ENCODE measurements at places on chromosomes 5 and 9. TPM values are rescaled to one million over a fixed set of nuclear protein-coding genes. Genes with fewer than 3 reads are reported as not detected.

GRCh38 chr5:161410640-161411039, 135.9 kb downstream of the GABRB2 start:
- no peaks in the 10 kb centered on the region for H3K36me3 ChIP-seq
- no peaks in the 10 kb centered on the region for H3K27me3 ChIP-seq
- no peak for DNase-seq
- H3K4me1 ChIP-seq = no peaks in the 10 kb centered on the region
- H3K4me3 ChIP-seq = no peak overlapping the region

DNA sequence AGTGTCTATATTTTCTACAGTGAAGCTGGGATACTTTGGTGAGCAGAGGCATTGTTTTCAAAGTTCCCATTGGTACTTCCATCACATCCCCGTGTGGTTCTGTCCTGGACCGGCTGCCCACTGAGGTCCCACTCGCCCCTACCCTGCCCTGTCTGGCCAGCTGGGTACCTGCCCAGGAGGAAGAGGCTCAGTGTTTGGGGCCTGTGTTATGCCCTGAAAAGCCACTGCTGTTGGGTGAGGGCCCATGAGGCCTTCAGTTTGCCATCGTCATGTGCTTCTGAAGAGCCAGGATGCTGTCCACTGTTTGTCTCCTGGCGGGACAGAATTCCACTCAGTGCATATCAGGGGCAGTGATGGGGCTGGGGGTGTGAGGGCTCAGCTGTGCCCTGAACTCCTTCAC, 2.6 kb upstream of the CEP72 start:
- H3K4me3 ChIP-seq = no peak overlapping the region
- H3K4me1 ChIP-seq = peaks cover 24% of the 10 kb centered on the region
- no peak overlapping the region for H3K27ac ChIP-seq
- no peak for DNase-seq

Gene GRXCR2
- not detected for total RNA-seq

DNA sequence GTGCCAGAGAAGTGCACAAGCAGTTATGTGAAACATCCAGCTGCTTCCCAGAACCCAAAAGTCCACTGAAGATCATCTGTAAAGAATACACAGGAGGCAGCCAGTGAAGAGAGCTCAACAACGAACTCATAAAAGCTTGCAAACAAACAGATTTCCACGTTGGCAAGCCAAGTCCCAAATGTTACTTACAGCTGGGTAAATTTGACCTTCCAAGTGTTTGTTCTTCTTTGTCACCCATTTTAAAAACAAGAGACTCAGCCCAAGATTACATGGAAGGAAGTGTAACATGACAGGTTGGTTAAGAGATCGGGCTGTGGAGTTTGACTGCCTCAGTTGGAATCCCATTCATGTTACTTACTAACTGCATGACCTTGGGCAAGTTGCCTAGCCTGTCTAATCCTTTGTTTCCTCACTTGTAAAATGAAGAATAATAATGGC, 174.9 kb upstream of the PAPPA start:
- H3K4me1 ChIP-seq = no peaks in the 10 kb centered on the region
- H3K27me3 ChIP-seq = no peaks in the 10 kb centered on the region
- no peak for DNase-seq
- H3K27ac ChIP-seq = no peak overlapping the region
- no peaks in the 10 kb centered on the region for H3K36me3 ChIP-seq

DNA sequence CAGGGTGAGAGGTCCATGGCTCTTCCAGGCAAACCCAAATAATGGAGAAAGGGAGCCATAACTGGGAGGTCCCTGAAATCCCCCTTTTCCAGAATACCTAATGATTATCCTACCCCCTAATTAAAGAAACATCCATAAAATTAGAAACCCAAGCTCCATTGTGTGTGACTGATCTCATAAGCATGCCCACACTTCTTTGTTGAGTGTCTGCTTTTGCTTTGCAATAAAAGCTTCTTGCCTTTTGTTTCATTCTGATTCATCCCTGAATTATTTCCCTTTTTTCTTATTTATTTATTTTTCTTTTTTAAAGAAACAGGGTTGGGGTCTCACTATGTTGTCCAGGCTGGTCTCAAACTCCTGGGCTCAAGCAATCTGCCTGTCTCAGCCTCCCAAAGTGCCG, 33.1 kb downstream of the BTF3 start:
- no peak overlapping the region for H3K4me3 ChIP-seq
- no peak for DNase-seq
- no peaks in the 10 kb centered on the region for H3K4me1 ChIP-seq
- H3K36me3 ChIP-seq = no peaks in the 10 kb centered on the region
- H3K27ac ChIP-seq = no peak overlapping the region
- peaks cover 44% of the 10 kb centered on the region for H3K27me3 ChIP-seq

- peaks cover 87% of the 10 kb centered on the region for H3K36me3 ChIP-seq
- no peaks in the 10 kb centered on the region for H3K27me3 ChIP-seq
- no peak overlapping the region for H3K4me3 ChIP-seq
- no peak overlapping the region for H3K27ac ChIP-seq
- H3K4me1 ChIP-seq = peaks cover 8% of the 10 kb centered on the region
- no peak for DNase-seq
These were observed 15.1 kb downstream of the PHF19 start for GRCh38 chr9:120861935-120862334.

GRCh38 chr5:44002381-44002901, 386.8 kb downstream of the FGF10 start:
- no peak overlapping the region for H3K27ac ChIP-seq
- no peak for DNase-seq
- H3K36me3 ChIP-seq = no peaks in the 10 kb centered on the region
- H3K4me3 ChIP-seq = no peak overlapping the region

DNA sequence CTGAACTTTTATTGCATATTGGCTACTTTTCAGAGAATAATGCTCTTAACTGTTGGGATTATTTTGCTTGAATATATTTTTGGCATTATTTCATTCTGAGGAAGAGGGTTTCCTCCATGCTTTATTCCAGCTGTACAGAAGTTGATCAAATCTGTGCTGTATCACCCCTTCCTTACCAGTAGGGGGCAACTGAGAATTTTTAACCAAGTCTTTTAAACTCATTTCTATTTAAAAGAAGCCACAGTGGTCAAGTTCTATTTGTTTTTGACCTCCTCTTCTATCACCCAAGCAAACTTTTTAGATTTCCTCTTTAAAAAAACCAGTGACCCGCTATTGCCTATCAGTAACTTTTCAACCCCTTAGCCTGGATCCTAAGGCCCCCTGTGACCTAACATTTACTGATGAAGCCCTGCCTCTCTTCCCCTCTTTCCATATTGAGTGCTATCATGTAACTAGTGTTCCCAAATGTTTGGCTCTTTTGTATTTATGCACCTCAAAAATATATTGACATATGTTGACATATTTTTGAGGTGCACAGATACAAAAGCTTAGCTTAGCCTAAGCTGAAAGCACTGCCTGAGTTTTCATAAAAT, 80.6 kb downstream of the FBXO4 start:
- DNase-seq = no peak
- H3K27me3 ChIP-seq = peaks cover 7% of the 10 kb centered on the region
- H3K4me1 ChIP-seq = no peaks in the 10 kb centered on the region
- H3K4me3 ChIP-seq = no peak overlapping the region
- no peak overlapping the region for H3K27ac ChIP-seq

- peak overlapping the region; percentile 70 for H3K27ac ChIP-seq
- peak; percentile 50 for DNase-seq
- peaks cover 28% of the 10 kb centered on the region for H3K36me3 ChIP-seq
- H3K27me3 ChIP-seq = no peaks in the 10 kb centered on the region
These were observed 543 bp downstream of the MTMR12 start for GRCh38 chr5:32312197-32312594.

- H3K36me3 ChIP-seq = no peaks in the 10 kb centered on the region
- peaks cover 1% of the 10 kb centered on the region for H3K27me3 ChIP-seq
- no peak overlapping the region for H3K27ac ChIP-seq
- no peak for DNase-seq
- no peak overlapping the region for H3K4me3 ChIP-seq
These were observed 295.9 kb downstream of the PSAT1 start for GRCh38 chr9:78592811-78593210.

- no peak overlapping the region for H3K4me3 ChIP-seq
- no peaks in the 10 kb centered on the region for H3K4me1 ChIP-seq
- no peak for DNase-seq
- no peak overlapping the region for H3K27ac ChIP-seq
- H3K36me3 ChIP-seq = no peaks in the 10 kb centered on the region
- H3K27me3 ChIP-seq = no peaks in the 10 kb centered on the region
These were observed 891.4 kb upstream of the C9orf72 start for GRCh38 chr9:28464481-28465216.

DNA sequence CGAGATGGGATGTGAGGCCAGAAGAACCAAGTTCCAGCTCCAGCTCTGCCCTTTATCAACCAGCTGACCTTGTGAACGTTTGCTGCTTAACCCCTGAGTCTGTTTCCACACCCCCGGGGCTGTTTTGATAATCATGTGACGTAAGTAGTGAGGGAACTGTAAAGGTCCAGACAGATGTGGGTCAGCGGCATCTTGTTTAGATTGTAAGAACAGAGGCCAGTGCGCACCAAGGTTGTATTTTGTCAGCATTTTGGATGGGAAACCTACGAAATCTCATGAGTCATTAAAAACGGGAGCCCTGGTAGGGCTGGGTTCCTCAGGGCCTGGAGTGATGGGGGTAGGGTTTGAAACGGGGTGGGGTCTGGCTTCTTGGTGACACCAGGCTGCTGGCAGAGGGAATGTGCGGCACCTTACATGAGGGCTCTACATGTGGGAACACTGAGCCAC, 13.8 kb upstream of the COL15A1 start:
- H3K4me1 ChIP-seq = no peaks in the 10 kb centered on the region
- H3K27me3 ChIP-seq = peaks cover 6% of the 10 kb centered on the region
- DNase-seq = no peak
- H3K27ac ChIP-seq = no peak overlapping the region
- no peaks in the 10 kb centered on the region for H3K36me3 ChIP-seq

Gene GFM2
- total RNA-seq = 32.9 TPM

- H3K36me3 ChIP-seq = peaks cover 2% of the 10 kb centered on the region
- H3K27ac ChIP-seq = peak overlapping the region; percentile 74
- H3K4me3 ChIP-seq = peak overlapping the region; percentile 6
- DNase-seq = peak; percentile 46
These were observed 104.6 kb upstream of the LRRTM2 start for GRCh38 chr5:138979684-138980280.

Gene PCDHA12
- not detected for total RNA-seq

DNA sequence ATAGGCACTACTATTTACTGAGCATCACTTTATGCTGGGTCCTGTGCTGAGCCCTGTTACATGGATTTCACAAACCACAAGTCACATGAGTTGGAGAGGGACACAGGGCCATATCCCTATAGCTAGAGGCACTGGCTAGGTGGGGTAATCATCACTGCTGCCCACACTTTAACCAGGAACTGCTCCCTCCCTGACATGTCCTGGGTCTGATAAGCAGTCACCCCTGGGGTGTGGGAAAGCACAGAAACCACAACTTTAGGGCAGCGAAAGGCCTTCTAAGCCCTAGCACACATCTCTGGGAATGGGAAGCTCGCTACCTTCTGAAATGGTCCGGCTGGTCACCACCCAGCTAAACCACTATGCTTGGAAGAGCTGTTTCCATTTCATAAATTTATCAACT, 15.0 kb downstream of the TBC1D2 start:
- no peaks in the 10 kb centered on the region for H3K4me1 ChIP-seq
- H3K27ac ChIP-seq = no peak overlapping the region
- H3K36me3 ChIP-seq = no peaks in the 10 kb centered on the region
- no peaks in the 10 kb centered on the region for H3K27me3 ChIP-seq
- H3K4me3 ChIP-seq = no peak overlapping the region

Gene IRX2
- not detected for total RNA-seq

DNA sequence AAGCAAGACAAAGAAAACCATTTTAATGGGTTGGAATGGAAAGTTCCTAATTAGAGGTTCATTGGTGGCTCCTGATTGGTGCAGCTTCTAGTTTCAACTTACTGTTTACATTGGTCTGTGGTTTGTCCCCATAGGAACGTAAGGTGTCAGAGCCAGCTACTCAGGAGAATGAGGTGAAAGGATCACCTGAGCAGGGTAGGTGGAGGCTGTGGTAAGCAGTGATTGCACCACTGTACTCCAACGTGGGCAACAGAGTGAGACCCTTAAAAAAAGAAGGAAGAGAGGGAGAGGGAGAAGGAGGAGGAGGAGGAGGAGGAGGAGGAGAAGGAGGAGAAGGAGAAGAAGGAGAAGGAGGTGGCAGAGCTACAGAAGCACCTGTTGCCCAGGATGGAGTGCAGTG, 30.4 kb downstream of the KCNIP1 start:
- peaks cover 2% of the 10 kb centered on the region for H3K27me3 ChIP-seq
- no peak overlapping the region for H3K4me3 ChIP-seq
- no peaks in the 10 kb centered on the region for H3K36me3 ChIP-seq
- H3K27ac ChIP-seq = no peak overlapping the region

DNA sequence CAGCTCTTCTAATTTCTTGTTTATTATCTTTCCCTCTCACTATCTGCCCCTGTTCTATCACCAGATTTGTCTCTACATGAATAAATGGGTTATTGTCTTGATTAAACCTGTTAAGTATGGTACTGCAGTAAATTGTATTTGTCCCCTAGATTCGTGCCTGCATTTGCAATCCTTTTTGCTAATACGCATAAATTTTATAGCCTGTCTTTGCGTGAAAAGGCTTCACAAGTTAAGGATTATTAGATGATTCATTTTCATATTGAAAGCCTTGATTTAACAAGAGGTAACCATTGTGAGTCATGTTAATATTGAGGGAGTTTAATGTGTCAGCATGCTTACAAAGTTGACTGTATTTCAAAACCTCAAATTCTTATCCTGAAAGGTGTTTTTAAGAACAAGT, 204.6 kb downstream of the PCSK1 start:
- H3K27me3 ChIP-seq = peaks cover 4% of the 10 kb centered on the region
- H3K4me3 ChIP-seq = no peak overlapping the region
- no peak for DNase-seq
- no peaks in the 10 kb centered on the region for H3K36me3 ChIP-seq
- no peak overlapping the region for H3K27ac ChIP-seq
- peaks cover 3% of the 10 kb centered on the region for H3K4me1 ChIP-seq

Data from activated T-helper 2 cell treated with anti-CD3 and anti-CD28 coated beads, Interferon-gamma antibody, Interleukin-2, Interleukin-4, amounts not matched to agents 10 μg/mL and 5 μg/mL and 100 μg/mL, durations not matched to agents 14 hours and 24 hours and 36 hours (primary cell).